NCI-H1436 (cell line): ENCODE measurements at places on chromosomes 5 and 9.

DNA sequence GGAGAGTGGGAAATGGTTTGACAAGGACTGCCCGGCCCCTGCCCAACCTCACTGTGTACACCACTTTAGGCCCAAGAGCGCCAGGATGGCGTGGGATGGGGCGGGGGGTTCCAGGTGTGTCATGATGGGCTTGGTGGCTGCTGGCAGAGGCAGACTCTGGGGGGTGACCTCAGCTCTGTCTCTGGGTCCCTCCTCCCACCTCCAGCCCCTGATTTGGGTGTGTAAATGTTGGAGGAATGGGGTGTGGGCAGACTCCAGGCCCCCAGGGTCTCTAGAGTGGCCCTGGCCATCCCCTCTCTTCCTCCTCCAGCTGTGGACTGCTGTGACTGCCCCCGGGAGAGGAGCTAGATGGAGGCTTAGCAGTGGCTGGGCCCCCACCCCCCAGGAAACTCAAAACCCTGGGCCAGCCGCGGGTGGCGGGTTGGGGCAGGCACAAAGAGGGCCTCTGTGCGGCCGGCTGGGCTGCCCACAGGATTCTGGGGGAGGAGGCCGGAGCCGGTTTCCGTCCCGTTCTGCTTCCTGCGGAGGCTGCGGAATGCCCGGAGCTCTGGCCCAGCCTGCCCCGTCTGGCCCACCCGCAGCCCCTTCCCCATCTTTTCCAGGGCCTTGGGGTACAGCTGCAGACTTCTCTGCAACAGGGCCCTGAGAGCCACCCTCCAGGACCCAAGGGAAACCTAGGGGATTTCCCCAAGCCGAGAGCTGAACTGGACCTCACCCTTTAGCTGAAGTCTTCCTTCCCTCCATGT, 23.1 kb downstream of the CXXC5 start:
- DNase-seq: no peak

DNA sequence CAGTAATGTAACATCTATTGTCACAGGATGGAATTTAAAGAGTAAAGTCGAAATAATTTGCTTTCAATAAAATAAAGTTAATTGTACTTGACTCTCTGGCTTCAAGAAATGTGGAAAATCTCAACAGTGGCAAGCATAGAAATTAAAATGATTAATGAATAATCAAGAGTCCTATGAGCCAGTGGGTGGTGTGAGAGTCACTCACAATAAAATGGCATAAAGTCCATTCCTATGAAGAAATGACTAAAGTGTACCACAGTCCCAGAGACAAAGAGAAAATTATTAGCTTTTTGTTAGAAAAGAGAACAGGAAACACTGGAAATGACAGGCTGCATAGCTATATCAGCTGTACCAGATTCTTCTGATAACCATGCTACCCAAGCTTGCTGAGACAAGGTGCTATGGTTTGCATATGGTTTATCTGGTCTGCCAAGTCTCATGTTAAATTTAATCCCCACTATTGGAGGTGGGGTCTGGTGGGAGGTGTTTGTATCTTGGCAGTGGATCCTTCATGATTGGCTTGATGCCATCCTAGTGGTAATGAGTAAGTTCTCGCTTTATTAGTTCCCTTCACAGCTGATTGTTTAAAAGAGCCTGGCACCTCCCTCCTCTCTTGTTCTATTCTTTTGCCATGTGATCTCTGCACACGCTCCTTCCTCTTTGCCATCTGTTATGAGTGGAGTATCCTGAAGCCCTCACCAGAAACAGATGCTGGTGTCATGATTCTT, 647.7 kb upstream of the ITGA1 start:
- DNase-seq: peak; percentile 94

DNA sequence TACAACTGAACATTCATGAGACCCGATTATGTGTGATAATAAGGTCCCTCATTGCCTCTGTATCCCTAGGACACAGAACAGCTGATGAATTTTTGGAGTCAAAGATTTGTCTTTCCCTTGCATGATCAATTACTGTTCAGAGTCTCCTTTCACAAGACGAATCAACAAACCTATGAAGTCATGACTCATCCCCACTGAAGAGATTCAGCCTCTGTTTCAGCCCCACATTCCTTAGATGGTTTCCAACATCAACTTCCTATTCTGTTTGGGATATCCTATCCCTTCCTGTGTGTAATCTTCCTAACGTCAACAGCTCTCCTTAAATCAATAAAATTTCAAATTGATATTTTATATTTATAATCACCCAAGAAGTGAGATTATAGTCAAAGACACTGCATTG, 199.0 kb downstream of the DNAH5 start:
- DNase-seq: no peak

DNA sequence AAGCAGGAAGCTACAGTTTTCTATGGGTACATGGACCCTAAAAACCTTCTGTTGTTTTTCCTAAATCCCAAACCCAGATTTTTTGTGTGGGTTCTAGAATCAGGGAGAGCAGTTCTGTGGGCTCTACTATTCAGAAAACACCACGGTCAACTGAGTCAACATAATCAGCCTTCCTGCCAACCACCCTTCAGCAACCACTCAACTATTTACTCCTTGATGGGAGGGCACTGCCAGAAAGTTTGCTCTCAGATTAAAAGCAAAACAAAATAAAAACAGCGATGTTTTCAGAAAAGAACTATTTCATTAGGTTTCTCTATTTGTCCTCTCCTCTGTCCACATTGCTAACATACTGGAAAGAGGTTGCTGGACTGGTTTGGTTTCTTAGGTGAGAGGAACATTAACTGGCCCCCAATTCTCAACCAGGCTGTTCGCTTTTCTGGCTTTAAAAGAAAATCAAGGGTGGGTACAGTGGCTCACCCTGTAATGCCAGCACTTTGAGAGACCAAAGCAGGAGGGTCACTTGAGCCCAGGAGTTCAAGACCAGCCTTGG, 72.3 kb downstream of the GCNT1 start:
- DNase-seq: no peak

- DNase-seq: peak; percentile 49
Observed at GRCh38 chr5:73135429-73136054, 15.2 kb downstream of the TMEM171 start.

DNA sequence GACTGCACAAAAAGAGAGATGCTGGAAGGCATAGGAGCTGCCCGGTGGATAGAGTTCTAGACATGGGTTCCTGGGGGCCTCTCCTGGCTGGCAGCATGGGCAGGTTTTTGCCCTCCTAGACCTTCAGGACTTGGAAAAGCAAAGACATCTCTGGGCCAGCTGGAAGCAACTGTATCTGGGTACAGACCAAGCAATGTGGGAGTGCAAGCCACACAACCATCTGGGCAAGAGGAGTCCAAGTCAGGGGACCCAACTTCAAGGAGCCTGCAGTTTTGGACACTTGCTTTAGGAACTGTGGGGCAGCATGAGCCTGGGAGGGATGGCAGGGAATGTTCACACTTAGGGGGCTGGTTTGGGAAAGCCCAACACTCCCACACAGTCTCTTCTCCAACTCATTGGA, 323.3 kb downstream of the GADD45G start:
- no peak for DNase-seq

DNA sequence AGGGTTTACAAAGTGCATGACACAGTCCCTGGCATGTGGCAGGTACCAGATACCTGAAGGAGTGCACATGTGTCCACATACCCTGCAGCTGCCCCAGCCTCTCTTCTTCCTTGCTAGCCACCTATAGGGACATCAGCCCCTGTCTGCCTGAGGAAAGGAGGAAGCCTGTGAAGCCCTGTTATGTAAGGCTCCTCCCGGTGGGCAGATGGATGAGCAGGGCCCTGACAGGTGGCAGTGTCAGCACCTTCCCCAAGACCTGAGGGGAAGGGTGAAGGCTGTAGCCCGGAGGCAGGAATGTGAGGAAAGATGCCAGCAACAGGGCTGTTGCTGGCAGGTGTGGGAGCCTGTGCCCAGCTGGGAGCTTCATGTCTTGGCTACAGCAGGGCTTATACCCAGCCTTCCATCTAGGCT, 21.7 kb downstream of the TCF7 start:
- no peak for DNase-seq

GRCh38 chr9:85344901-85345300, 396.9 kb downstream of the AGTPBP1 start:
- DNase-seq: no peak

DNA sequence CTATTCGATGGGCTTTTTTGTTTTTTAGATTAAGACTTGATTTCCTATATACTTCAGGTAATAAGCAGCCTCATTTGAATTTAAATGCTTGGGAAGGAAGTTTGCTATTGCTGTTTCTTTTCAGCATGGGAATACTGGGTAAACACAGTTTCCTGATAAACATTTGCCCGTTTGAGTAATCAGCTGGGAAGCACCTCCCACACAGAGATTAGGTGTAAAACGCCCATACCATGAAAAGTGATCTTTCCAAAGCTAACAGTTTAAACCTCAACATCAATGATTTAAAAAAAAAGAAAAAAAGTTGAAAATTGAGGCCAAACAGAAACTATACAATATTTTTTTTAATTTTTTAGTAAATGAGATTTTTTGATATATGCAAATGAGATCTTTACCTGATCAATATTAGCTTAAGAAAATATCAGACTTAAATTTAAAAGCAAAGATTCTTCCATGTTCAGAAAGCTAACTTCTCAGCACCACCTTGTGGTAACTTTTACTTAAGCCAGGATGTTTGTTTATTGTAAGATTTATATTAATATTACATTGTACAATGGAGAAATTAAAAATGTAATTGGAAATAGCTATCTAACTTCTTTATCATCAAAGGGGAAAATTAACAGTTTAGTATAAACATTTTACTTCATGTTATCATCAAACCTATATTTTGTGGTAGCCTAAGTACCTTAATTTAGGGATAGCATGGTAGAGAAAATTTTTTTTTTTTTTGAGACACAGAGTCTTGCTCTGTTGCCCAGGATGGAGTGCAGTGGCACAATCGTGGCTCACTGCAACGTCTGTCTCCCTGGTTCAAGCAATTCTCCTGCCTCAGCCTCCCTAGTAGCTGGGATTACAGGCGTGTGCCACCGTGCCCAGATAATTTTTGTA, 39.8 kb downstream of the F2RL2 start:
- no peak for DNase-seq

DNA sequence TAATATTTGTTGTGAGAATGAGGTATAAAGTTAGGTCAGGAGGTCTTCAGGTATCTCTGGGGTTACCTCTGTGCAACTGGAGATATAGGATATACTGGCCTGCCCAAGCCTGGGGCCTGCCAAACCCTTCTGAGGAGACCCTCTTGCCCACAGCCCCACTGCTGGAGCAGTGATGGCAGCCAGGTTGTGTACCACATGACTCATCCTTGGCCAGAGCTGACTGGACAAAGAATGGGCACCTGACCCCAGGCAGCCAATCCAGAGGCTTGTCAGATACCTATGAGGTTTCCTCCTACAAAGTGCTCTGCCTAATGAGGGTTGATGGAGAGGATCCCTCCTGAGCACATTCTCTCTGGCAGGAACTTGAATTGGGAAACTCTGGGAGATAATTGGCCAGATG, 56.1 kb upstream of the TBC1D2 start:
- no peak for DNase-seq

DNA sequence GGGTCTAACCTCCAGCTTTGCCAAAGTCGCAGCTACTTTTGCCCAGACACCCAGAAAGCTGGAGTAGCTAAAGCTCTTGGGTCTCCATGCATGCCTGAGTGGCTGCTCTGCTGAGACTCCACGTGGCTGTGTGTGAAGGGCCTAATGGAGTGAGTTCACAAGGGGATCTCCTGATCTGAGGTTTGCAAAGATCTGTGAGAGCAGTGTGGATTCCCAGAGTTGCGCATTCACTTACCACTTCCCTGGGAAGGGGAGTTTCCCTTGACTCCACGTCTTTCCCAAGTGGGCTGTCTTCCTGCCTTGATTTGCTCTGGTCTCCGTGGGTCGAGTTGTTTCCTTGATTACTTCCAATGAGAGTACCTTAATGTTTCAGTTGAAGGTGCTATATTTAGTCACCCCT, 17.6 kb upstream of the CDKN2B start:
- no peak for DNase-seq

- no peak for DNase-seq
Observed at GRCh38 chr5:56143373-56143714, 89.8 kb downstream of the ANKRD55 start.
